ENCODE measurements at places on chromosomes 5 and 9.
A peak's percentile ranks its signal among the peaks of the same experiment; 100 is the strongest.

GRCh38 chr9:38026021-38026809, 42.8 kb downstream of the SHB start:
- DNase-seq = peak; percentile 81

GRCh38 chr5:52798938-52799337, 11.2 kb downstream of the ITGA1 start:
- no peak for DNase-seq

GRCh38 chr5:140142856-140143255, 17.1 kb downstream of the IGIP start:
- no peak for DNase-seq

- no peak for DNase-seq
Observed at GRCh38 chr5:56369361-56369811, 136.3 kb upstream of the ANKRD55 start.

DNA sequence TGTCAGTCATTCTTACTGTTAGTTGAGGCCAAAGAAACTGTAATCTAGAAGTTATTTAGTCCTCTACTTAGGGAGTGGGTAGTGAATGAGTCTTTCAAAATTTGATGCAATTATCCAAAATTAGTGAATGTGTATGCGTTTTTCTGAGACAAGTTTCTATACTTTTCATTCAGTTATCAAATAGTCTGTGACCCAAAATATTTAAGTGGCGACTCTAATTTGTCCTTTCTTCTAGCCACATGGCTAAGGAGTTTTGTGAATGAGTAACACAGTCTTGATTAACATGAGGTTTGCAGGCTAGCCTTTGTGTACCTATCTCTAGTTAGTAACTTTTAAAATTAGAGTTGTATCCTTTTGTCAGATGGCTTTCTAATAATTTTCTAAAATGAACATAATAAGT, 45.6 kb downstream of the COMMD10 start:
- DNase-seq = no peak

DNA sequence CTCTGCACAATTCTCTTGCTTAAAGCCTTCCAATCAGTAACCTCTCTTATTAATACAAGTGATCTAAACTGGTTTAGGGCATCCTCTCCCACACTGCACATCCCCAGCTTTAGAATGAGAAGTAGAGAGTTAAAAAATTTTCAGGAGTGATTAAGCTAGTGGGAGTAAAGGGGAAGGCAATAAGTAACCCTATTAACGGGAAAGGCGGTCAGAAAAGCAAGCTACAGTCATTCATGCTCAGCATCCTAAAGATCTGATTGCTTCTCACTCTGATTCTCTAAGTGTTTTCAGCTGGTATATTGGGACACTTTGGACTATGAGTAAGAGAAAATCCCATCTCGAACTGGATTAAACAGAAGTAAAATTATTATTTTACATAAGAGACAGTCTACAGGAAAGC, 15.8 kb downstream of the CDH6 start:
- DNase-seq = no peak

GRCh38 chr9:121636341-121636865, 15.0 kb upstream of the DAB2IP start:
- no peak for DNase-seq

GRCh38 chr5:168227973-168228615, 63.4 kb upstream of the WWC1 start:
- no peak for DNase-seq

GRCh38 chr9:12775679-12776512, 1.1 kb downstream of the LURAP1L start:
- DNase-seq = peak; percentile 7

DNA sequence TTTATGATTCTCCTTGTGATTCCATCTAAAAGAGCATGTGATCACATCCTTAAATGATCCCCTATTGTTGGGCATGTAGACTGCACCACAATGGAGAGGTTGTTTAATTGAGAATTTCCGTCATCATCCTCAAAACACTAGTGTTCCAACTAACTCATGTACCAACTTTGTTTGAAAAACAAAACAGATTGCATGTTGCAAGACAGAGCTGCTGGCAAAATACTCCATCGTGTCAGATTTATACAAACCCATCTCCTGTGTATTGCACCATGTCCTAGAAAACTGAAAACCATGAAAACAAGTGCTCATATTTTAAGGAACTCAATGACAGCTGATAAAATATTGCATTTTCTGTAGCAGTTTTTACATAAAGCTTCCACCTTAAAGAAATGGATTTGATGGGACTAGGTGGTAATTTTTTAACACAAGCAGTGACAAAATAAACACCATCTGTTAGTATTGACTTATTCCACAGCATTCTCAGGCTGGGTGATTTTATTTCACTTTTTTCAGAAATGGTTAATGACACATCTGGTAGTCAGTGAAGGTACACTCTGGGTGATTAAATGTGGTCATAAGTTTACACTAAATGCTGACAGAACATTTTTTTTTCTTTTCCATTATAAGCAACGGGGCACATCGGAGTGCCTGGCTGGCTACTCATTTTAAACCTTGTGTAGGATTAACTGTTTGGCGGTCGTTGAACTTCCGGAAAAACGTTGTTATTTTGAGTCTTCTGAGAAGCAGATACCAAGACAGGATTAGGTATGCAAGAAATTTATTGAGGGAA, 602.9 kb upstream of the WWC1 start:
- DNase-seq = no peak

DNA sequence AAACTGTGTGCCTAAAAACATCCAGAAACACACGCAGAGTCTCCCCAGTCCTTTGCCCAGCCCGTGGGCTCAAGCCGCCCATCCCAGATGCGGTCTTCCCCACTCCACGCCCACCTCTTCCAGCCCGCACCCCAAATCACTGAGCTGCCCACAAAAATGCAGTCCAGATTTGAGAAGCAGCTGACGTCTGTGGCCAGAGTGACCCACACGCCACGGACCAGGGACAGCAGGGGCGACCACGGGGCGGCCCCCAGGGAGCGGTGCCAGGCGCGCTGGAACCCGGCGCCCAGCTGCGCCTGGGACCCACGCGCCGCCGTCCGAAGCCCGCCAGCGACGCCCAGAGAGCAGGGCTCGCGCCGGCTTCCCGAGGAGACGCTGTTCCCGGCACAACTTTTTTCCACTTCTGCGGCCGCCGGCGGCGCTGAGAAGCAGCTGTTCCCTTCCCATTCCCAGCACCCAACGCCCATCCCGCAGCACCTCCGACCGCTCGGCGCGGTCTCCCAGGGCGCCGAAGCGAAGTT, 674 bp downstream of the LHFPL2 start:
- DNase-seq = peak; percentile 15

DNA sequence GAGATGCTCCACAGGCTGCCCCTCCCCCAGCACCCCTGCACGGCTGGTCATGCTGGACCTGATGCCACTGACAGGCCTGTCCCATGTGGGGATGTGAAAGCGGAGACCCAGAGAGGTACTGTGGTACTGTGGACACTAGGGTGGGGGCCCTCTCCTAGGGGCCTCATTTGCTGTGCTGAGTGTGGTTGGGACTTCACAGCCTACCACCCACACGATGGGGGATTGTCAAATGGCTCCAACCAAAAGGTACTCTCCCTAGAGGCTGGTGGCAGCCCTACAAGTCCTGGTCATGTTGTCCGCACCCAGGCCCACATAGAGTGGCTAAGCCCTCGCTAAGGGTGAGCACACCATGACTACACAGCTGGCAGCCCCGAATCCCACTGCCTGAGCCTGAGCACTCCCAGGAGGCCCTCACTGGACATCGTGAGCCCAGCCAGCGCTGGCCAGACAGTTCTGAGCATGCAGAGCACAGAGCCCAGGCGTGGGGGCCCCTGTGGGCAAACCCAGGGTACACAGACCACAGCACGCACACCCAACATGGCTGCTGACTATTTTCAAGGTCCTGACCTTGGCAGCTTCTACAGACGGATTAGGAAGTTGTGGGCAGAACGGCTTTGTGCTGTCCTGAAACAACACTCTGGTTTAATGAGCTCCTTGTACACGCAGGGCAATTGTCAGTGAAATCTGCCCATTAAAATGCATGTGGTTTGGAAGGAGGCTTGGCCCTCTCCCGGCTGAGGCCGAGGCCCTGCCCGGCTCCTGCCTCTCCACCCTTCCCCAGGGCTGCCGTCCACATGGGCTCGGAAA, 214.1 kb downstream of the HSPA4 start:
- DNase-seq = no peak

- DNase-seq = peak; percentile 18
Observed at GRCh38 chr5:28779161-28779754, 1740.9 kb upstream of the CDH9 start.

- no peak for DNase-seq
Observed at GRCh38 chr5:67211926-67212325, 15.3 kb upstream of the CD180 start.

GRCh38 chr5:156647034-156647451, 203.1 kb upstream of the PPP1R2B start:
- DNase-seq = no peak

DNA sequence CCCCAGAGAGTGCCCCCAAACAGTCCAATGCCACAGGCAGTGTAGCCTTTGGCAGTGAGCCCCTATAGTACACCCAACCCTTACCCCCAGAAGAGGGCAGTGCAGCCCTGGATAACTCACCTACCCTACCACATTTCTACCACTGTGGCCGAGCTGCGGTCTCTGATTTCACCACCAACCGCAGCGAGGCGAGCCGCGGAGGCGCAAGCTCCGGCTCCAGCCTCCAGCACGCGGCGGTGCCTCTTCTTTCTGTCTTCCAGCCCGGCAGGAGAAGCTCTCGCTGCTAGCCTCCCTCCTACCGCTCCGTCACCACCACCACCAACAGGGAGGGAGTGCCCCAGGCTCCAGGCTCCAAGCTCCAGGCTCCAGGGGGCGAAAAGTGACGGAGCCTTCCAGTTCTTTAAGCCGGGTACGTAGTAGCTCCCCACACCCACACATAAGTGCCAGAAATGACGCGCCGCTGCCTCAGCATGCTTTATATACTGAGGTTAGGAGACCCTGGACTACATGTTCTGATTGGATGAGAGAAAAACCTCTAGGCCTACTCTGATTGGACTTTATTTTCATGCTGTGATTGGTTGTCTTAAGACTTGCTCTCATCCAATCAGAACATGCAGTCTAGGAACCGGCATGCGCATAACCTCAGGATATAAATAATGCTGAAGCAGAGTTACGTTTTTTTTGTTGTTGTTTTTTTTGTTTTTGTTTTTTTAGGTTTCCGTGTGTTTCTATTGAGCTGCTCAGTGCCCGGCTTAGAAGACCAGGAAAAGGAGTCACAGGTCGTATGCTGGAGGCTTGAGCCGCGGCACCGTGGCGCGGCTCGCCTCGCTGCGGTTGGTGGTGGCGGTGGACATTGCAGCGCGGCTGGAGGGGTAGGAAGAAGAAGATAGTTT, at the start of gene PCAT7:
PCAT7 (plus strand) TSS at position 645 of the 893 bp plus-strand sequence.
- peak; percentile 86 for DNase-seq

- no peak for DNase-seq
Observed at GRCh38 chr5:8417316-8418048, 548.5 kb downstream of the MTRR start.

DNA sequence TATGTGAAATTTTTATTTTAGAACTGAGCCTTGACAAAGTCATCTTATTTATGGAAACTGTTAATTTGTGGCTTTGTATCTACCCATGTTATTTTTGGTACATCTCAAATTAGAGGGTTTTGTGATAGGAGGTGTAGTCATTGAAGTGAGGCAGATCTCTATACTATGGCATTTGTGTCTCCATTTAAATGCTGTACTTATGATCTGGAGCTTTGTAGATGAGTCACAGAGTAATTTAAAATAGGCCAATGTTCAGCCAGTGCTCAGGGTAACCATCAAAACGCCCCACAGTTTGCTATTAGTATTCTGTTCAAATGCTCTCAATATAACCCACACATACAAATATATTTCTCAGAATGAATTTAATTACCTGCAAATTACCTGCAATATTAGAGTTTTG, 351.5 kb upstream of the KLF9 start:
- DNase-seq = no peak

GRCh38 chr9:74940600-74940999, 12.1 kb downstream of the C9orf40 start:
- DNase-seq = no peak

DNA sequence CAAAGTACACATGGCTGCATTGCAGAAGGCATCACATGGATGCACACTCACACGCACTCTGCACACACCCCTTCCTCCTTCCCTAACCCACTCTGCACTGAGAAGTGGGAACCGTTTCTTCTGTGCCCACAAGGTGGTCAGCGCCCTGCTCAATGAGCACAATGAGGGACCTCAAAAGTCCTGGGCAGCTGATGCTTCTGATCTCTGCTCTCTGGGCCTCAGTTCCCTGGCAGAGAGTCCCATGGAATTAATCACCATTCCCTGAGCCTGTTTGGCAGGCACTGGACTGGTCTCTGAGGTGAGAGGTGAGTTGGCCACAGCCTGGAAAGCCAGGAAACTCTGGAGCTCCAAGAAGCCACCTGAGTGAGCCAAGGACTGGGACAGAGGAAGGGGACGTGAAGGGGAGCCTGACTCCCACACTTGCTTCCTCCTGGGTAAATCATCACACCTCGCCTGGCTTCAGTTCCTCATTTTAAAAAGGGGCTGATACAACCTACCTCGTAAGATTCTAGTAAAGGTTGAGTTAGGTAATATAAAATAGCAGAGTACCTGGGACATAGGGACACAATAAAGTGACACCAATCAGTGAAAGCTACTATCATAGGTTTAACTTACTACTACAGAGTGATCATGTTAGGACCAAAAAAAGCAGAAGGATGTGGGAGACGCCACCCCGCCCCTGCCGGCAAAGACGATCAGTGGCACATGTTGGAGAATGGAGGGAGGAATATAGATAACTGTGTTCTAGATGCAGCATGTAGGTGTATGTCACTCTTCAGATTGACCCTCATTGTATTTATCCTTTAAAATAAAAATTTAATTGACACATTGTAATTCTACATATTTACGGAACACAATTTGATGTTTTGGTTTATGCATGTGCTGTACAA, 21.1 kb upstream of the IGFBPL1 start:
- DNase-seq = no peak

GRCh38 chr5:137688210-137688840, 47.6 kb downstream of the KLHL3 start:
- no peak for DNase-seq

DNA sequence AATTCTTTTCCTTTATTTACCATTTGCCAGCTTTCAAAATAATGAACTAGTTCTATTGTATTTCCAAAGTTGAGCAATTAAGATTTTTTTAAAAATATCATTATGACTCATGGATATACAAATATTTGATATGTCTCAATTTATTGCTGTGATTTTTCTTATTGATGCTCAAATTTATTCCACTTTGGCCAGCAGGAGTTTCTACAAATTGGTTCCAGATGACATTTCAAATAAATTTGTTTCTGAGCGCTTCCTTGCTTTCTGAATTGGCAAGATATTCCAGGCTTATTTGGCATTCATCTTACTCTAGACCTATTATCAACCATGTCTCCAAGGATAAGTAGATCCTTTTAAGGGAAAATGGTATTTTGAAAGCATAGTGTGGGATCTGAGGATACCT, 58.5 kb upstream of the TJP2 start:
- DNase-seq = no peak

- DNase-seq = no peak
Observed at GRCh38 chr5:142390334-142390733, 65.5 kb upstream of the SPRY4 start.

DNA sequence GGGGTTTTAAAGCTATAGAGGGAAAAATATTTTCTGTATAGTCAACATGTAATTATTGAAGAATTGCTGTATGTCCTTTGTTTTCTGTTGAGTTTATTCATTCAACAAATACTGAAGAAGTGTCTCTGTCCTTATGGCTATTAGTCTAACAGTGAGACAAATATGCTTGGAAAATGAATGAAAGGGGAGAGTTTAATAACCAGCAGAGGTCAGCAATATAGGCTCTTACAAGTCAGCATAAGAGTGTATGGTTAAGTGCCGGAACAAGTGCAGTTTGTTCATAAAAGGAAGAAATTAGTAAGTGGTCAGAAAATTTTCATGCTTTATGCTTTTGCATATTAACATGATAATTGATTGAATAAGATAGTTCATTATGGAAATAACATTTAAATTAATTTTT, 3.6 kb downstream of the SCAMP1 start:
- DNase-seq = no peak
